NCI-H187 (cell line): ENCODE measurements at places on chromosomes 3 and 15.

- DNase-seq = no peak
These were observed 5.6 kb upstream of the ARL8B start for GRCh38 chr3:5116538-5116937.

DNA sequence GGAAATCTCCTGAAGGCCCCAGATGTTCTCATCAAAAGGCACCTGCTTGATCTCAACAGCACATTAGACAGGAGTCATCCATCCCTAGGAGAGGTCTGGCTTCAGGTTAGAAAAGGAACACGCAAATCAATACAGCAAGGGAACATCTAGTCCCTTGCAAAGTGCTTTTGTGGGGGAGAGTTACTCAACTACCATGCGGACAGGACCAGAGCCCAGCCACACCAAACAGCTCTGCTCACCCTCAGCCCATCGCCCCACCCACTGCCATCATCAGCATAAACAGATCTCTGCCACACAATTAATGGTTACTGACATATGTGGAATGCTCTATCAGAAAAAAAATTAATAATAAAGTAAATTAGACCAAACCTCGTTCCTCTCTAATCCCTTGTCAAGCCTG is 85.6 kb downstream of the MYLK start:
- no peak for DNase-seq

GRCh38 chr3:63585927-63586326 is 66.5 kb upstream of the SNTN start:
- DNase-seq = no peak

DNA sequence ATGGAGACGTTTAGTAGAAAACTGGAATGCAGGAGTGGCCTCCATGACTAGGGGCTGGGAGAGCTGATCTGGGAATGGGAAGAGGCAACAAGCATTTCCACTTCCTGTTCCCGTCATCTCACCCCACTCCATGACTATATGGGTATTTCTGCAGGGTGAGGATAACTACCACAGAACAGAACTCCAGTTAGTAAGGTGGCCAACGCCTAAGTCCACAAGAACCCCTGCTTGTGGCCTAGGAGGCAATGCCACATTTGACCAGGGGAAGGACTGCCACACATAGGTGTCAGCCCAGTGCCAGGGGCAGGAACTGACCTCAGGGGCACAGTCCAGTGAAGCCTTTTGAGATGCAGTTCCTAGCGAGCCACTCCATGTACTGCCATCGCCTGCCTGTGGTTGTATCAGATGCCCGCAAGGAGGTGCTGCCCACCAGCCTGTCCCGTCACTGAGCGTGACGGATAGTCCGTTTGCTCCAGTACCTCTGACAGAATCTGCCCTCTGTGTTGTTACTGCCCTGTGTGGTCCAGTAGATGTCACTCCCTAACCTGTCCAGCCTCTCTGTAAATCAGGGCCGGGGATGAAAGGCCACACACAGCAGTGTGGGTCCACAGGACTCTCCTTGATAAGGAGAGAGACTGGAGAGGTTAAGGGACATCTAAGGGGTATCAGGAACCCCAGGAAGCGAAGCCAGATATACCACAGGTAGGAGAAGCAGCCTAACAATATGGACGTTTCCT is 3.5 kb upstream of the MTFMT start:
- no peak for DNase-seq

GRCh38 chr3:65004306-65004705 is 316.5 kb upstream of the ADAMTS9 start:
- DNase-seq = no peak
